ENCODE measurements at places on chromosomes 4 and X. TPM values are rescaled to one million over a fixed set of nuclear protein-coding genes. Genes with fewer than 3 reads are reported as not detected.

GRCh38 chr4:4981827-4982226, 37.4 kb downstream of the CYTL1 start:
- DNase-seq, result no peak

GRCh38 chrX:85570496-85570895, 191.0 kb upstream of the POF1B start:
- DNase-seq, result no peak

GRCh38 chr4:103774326-103774825, 54.6 kb upstream of the TACR3 start:
- no peak for DNase-seq

DNA sequence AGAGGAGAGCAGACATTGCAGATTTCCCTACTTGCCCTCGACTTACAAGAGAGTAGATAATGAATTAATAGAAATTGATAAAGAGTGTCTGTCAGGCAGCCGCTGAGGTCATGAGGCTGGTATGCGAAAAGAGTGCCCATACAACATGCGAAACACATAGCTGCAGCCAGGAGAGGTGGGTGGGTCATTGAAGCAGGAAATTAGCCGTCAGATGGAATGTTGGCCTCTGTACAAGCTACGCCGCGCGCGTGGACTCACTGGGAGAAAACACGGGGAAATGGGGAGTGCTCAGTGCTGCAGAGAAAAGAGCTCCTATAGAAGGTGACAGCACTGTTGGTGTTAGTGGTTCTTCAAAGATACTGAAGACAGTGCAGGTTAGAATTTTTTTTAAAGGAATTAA, 125.1 kb downstream of the RAPGEF2 start:
- peak; percentile 71 for DNase-seq

DNA sequence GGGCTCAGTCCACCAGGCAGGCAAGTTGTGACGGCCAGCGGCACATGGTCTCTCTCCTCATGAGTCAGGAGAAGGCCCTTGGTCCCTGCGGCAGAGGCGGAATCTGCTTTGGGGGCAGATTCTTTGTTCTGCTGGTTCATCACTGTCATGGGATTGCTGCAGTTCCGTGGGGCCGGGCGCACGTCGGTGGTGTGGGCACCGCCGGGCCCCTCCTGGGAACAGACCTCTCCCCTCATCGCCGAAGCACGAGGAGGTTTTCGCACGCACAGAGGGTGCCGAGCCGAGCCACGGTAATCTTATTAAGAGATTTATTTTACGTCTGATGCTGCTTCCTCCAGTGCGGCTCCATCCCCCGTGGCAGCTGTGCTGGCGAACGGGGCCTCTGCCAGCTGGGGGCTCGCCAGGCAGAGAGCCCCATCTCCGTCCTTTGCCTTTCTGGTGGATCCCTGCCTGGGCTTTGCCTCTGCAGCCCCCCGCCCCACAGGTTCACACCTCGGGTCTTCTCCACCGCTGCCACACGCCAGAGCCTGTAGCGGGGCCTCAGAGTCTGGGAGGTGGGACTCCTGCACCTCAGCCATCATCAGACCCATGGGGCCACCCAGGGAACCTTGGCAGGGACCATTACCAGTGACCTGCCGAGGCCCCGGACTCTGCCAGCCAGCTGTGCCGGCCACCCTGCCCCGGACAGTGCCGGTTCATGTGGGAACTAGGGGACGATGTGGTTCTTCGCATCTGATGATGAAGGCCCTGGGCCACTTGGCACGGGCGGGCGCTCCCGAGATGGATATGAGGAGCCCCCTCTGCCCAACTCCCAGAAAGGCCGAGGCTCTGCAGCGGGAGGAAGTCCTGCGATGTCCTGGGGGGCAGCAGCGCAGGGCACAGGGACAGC, 86.7 kb upstream of the NKX1-1 start:
- no peak for DNase-seq

GRCh38 chrX:130075777-130076176, 34.5 kb downstream of the ELF4 start:
- DNase-seq, result no peak

The EREG gene
- 0.38 TPM for polyA plus RNA-seq

Measured in left kidney (tissue), 8 donors.